ENCODE measurements at places on chromosomes 11 and 22.

GRCh38 chr22:45648301-45649117 lies 23.1 kb upstream of the ATXN10 start:
- no peak for DNase-seq

DNA sequence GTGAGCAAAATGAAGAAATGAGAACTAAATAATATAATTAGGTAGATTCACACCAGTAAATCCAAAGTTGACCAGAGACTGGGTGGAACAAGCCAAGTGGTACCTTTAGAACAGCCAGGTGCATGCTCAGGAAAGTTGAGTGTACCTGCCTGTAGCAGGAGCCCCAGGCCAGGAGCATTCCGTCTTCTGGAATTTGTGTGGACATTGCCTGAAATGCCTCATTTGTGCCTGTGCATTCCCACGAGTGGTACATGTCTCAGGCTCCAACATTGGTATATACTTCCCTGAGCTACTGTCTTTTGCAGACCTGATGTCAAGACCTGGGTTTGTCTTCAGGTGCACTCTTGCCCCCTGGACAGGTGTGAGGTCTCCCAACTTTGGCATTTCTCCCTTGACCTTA lies 187.6 kb upstream of the NECTIN1 start:
- DNase-seq = no peak

- DNase-seq = peak; percentile 13
These were observed 891 bp downstream of the SAMM50 start for GRCh38 chr22:43955883-43956782.

DNA sequence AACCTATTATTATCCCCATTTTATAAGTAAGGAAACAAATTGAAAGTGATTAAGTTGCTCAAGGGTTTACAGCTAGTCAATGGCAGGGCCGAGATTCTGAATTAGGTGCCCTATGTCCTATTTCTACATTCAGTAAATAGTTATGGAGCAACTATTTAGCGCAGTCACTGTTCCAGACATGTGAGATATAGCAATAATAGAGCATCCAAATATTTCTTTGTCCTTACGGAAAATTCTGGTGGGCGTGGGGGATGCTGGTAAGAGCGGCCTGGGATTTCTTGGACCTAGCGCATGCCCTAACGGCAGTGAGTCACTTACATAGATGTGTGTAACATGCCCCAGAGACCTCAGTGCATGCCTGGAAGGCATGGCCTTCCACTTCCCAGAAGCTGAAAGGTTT lies 4.4 kb downstream of the DTX4 start:
- no peak for DNase-seq

- DNase-seq = no peak
These were observed 6.0 kb upstream of the ARHGAP42 start for GRCh38 chr11:100681064-100681502.

- peak; percentile 52 for DNase-seq
These were observed 12.2 kb downstream of the MRGPRF start for GRCh38 chr11:69000831-69001242.

DNA sequence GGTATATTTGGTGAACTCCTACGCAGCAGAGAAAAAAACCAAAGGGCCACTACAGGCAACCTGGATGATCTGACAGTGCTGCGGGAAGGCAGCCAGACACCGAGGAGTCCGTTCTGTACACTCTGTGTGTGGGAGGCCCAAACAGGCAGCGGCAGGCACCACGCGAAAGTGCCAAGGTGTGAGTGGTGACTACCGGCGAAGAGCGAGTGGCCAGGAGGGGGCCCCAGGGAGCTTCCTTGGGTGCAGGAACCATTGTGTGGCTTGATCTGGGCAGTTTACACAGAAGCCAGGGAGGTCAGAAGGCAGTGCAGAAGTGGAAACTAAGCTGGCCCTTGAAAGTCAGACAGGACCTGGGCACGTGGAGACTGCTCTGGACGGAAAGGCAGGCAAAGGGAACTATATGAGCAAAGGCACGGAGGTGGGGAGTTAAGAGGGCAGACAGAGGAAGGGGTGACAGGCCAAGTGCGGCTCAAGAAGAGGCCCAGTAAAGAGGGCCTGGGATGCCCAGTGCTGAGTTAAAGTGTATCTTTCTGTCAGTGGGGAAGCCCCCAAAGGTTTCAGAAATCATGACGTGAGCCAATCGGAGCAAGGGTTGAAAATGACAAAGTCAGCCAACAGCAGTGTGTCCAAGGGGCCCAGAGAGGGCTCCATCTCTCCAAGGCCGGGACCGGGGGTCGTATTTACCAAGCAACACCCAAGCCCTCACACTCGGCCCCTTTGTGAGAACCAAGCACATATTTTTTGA lies 10.6 kb downstream of the TMEM184B start:
- DNase-seq = peak; percentile 21

DNA sequence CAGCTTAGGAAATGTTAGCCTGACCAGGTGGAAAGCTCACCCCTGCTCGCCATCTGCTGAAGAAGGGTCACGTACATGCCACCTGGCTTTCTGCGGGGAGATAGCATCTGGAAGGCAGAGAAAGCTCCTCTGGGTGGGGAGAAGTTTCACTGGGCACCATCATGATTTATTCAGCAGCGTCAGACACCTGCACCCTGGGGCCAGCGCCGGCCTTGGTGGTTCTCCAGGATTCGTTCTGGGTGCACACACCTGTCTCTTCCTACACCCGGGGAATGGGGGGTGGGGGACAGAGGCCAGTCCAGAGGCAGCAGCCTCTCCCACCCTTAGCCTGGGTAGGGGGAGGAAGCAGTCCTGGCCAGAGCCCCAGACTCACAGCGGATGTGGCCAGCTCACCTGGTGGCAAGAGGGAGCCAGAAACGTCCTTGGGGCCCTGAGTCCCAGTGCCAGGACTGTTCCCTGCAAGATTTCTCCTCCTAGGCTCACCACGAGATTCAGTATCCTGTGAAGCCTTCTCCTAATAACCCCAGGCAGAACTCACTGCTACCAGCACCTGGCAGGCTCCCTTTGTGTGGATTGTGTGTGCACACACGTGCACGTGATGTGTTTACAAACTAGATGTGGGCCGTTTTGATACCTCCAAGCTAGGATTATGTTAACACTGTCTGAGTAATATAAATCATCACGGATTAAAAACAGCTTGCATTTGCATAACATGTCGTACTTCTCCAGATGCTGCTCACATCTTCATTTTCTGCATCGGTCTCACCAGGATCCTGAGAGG lies 17.3 kb upstream of the RASD2 start:
- DNase-seq = no peak

DNA sequence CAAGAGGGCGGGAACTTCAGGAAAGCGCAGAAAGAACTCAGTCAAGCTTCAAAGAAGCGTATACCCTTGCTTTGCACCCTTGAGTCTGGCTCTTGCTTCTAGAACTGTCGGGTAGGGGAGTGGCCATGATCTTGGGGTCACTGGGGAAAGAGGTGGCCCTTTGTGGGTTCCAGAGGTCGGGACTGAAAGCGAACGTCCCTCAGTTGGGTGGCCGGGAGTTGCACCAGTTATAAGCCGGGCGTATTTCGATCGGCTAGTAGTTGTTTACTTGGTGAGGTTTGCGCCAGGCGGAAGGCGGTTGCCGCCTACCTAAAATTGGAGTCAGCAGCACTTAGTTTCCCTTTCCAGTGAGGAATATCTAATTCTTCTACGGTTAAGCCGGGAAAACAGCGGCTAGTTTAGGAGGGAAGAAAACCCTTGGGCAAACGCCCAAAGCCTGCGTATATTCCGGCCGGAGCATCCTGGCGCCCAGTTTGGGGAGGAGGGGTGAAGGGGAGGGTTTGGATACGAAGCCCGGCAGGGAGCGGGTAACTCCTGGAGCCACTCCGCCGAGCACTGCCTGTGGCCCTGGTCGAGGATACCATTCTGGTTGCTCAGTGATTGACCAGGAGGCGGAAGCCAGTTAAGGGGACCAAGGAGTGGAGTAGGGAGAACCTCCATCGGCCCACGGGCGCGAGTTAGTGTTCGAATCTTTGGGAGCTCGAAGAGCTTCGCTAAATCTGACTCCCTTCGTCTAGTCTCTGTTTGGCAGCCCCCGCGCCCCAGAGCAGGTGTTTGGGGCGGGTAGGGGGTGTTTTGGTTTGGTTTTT lies 807 bp upstream of the WT1 start:
- DNase-seq = no peak

- DNase-seq = no peak
These were observed 177.7 kb downstream of the SNX19 start for GRCh38 chr11:130738611-130739010.

- DNase-seq = no peak
These were observed at the start of gene C11orf86 for GRCh38 chr11:66974724-66975404. C11orf86 (plus strand) TSS chr11:66975304; CDS start chr11:66975363, 59 bp downstream.

DNA sequence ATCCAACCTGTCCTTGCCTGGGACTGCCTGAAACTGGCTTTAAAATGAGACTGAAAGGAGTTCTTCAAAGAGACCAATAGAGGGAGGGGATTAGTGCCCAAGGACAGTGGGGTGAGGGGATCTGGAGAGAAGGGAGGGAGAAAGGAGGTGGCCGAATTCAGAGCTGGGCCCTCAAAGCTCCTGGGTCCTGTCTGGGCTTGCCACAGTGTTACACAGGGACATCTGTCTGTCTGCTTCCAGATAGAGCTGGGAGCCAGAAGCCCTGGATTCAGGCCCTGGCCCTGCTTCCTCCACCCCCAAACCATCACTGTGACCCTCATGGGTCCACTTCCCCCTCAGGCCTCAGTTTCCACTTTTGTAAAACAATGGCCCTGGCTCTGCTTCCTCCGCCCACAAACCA lies 3.6 kb downstream of the KCNJ4 start:
- no peak for DNase-seq

DNA sequence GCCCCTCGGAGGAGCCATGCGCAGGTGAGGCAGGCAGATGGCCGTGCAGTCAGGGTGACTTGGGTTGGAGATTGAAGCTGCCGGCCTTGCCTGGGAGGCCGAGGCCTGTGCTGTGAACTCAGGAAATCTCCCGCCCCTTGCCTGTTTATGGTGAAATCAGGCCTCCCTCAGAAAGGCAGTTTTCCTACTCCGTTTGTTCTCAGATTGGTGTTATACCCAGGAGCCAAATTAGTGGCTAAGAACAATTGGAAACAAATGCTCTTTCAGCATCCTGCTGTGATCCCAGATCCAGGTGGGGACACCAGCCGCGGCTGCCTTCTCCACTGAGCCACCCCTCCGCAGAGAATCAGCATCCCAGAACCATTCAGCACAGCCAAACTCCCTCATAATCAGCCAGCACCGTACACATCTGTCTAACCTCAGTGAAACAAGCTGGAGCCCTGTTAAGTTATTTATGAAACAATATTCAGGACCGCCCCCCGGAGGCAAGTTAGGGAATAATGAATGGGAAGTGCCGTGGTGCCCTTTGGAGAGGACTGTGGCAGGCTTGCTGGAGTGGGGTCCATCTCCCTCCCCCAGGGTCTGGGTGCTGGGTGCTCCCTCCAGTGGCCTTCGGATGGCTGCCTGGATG lies 60.0 kb downstream of the PKNOX2 start:
- DNase-seq = no peak

- no peak for DNase-seq
These were observed 111.5 kb downstream of the DSCAML1 start for GRCh38 chr11:117685566-117685965.

- peak; percentile 45 for DNase-seq
These were observed 631 bp upstream of the C22orf39 start for GRCh38 chr22:19448076-19448607.

- DNase-seq = no peak
These were observed 19.2 kb upstream of the PGM2L1 start for GRCh38 chr11:74417379-74417804.

DNA sequence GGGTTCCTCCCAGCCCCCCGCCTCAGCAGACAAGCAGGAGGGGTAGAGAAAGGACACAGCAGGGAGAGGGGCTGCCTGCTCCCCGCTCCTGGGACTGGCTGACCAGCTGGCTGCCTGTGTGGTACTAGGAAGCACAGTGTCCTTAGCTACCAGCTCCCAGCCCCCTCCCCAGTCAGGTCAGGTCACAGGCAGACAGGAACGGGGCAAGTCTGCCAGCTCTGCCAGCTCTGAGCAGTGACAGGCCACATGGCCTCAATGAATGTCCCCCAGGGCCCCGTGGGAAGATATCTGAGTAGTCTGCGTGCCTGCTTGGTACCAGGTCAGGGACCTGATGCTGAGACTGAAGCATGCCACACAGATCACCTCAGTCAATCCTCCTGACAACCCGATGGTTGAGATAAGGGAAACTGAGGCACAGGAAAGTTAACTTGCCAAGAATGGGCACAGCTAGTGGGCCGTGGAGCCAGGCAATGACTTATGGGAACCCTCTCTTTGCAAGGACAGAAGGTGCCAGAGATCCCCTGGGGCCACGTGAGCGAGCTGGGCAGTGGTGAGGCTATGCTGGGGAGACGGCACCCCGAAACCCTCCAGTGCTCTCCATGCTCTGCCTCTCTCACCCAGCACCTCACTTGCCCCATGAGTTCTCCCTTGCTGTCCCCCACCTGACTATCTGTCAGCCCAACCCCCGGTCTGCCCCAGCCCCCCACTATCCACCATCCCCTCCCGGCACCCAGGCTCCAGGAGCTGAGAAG lies 13.8 kb upstream of the MFNG start:
- DNase-seq = no peak

- DNase-seq = no peak
These were observed 23.7 kb upstream of the SLC35F2 start for GRCh38 chr11:107882095-107882820.

DNA sequence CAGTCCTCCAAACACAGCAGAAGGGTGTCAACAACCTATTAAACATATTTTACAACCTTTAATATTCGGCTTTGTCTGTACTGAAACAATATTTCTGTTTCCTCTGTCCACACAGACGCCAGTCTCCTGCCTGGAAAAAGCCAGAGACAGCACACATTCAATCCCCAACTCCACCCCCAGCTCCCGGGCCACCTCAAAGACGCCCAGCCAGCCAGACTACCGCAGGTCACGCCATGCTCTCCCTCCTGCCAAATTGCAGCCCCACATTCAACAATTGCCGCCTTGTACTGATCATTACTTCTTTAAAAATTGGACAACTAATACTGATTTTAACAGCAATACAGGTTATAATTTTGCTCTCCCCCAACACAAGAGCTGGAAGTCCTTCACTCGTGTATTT lies 1.2 kb downstream of the SERGEF start:
- no peak for DNase-seq

DNA sequence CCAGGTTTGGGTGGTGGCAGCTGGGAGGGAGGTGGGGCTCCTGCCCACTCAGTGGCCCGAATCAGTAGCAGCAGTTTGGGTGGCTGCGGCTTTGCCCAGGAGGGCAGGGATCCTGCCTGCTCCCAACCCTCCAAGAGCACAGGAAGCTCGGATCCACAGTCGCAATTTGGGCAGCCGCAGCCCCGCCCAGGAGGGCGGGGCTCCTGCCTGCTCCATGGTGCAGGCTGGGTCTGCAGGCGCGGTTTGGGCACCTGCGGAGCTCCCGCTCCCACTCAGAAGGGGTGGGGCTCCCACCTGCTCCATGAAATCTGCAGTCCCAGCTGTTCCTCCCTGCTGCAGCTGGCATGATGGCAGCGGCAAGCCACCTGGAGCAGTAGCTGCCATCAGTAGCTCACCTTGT lies 38.1 kb upstream of the CALCB start:
- DNase-seq = no peak

GRCh38 chr11:128338811-128339210 lies 248.5 kb downstream of the ETS1 start:
- DNase-seq = no peak

- no peak for DNase-seq
These were observed 155.7 kb downstream of the TBC1D22A start for GRCh38 chr22:46918197-46918596.

- no peak for DNase-seq
These were observed 86.5 kb upstream of the E2F8 start for GRCh38 chr11:19327280-19327679.

GRCh38 chr11:22234743-22235142 lies 41.9 kb downstream of the ANO5 start:
- DNase-seq = no peak

GRCh38 chr11:68296344-68297051 lies 15.9 kb upstream of the LRP5 start:
- DNase-seq = no peak

All from RKO (cell line).